ENCODE measurements at places on chromosomes 12 and 14.

DNA sequence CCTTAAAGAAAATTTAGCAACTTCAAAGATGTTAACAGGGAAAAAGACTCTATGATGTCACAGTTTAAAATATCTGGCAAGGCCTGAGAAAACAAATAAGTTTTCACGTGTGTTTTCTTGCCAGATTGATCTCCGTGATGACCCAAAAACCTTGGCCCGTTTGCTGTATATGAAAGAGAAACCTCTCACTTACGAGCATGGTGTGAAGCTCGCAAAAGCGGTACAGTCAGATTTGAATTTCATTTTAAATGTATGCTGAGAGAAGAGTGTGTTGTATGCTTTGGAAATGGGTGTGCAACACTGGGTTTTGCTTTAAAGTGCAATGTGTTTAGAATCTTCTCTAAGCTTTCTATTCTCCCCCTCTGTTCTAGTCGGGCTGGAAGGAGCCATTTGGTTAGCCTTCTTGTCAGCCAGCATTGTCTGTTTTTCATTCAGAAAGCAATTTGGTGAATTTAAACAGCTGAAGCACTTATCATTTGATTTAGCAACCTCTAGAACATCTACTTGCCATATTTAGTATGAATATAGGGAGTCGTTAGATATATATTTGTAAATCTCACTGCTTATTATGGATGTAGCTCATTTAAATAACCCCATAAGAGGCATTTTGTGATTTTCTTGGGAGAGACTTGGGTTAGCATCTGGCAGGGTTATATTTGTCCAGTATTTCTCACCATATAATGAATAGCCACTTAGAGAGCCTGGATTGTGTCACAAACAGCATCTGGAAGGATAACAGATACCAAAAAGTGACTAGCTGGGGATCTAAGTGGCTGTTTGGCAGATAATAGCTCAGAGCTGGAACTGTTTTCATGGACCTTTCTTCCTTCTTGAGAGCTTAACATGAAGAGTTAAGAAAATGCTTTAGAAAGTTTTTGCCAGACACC is 35.5 kb downstream of the GPHB5 start:
- no peak for DNase-seq

GRCh38 chr14:32940711-32941667 is 2.3 kb downstream of the NPAS3 start:
- DNase-seq: no peak

- peak; percentile 71 for DNase-seq
These were observed 77.1 kb upstream of the ACTN1 start for GRCh38 chr14:69055999-69056788.

- DNase-seq: no peak
These were observed 1340.9 kb upstream of the TMEM132C start for GRCh38 chr12:126926023-126926594.

DNA sequence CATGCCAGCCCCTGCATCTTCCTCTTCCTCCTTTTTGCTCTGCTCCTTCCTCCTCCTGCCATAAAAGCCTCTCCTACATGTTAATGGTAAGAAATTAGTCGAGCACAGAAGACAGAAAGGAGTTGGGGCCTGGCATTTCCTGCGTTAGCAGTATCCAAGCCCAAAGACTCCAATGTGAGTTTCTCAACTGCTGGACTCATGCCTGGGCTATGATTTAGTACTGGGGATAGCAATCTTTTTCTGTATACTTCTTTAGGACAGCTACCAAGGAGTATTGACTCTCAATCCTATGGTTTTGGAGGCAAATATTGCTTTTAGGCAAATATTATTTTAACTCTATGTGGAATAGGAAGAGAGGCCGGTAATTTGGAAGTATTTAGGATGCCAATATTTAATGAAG is 18.0 kb upstream of the SLC38A4 start:
- DNase-seq: no peak

- no peak for DNase-seq
These were observed 14.4 kb downstream of the EPS8 start for GRCh38 chr12:15774819-15775218.

- DNase-seq: no peak
These were observed 12.2 kb downstream of the CLMN start for GRCh38 chr14:95307402-95308041.

GRCh38 chr12:124231980-124232653 is 62.8 kb upstream of the RFLNA start:
- DNase-seq: peak; percentile 91

DNA sequence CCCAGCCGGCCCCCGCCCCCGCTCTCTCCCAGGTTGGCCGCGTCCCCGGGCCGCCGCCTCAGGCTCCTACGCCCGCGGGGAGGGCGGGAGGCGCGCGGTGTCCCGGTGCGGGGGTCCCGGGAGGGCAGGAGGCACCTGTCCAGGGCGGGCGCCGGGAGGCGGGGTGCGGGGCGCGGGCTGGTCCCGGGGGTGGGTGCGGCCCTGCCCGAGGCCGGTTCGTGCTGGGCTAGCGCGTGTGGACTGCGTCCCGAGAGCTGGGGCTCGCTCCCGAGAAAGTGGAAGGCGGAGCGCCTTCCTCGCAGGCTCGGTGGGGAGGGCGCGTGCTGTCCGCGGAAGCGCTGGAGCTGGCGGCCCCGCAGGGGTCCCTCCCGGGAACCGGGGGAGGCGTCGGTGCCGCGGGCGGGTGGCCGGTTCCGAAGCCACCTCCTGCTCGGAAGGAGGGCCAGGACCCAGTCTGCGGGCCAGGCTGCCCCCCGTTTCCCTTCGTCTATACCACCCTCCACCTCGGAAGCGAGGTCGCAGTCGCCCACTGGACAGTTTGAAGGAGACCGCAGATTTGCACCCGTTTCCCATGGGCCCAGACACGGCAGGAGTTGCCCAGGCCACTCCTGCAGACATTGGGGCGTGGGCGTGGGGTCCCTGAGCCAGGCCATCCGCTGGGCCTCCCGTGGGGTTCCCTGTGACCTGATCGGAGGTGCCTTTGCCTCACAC is 636 bp downstream of the ZFYVE21 start:
- DNase-seq: peak; percentile 74

DNA sequence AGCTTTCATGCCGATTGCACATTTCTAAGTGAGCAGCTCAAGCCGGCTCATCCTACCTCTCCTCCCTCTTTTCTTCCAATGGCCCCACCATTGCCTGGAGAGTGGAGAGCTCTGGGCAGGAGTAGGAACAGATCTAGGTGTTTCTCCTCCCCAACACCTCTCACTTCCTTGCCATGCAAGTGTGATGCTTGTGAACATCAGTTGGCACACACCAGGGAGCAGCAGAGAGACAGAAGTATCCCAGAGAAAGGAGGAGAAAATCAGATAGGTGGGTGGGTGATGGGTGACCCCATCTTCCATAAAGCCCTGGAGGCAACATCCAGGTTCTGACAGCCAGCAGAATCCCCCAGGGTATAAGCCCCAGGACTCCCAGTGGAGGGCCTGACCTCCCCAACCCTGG is 27.8 kb downstream of the NPC2 start:
- DNase-seq: no peak

DNA sequence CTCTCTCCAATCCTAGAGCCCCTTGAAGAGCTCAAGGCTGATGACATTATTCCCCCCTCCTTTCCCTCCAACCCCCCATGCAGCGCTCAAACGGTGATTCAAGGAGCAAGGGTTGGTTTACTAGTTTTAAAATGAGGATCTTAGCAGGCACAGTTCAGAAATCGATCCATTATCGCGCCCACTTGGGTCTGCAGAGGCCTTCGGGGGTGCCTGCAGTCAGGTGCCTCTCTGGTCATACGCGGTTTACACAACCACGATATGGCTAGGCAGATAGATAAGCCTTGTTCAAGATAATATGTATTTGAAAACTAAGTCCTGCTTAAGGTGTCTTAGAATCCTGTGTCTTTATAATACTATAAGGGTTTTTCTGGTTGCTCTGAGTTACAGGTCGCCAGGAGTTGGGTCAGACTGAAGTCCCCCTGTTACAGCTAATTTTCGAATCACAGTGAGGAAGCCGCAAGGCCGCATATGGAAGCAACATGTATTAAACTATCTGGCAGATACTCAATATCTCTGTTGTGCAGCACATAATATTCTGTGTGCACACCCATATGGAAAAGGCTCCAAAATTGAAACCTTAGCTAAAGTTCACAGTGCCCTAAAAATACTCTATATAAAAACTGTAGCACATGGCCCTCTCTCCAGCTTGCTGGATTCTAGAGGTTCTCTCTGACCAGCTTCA is 10.0 kb downstream of the BHLHE41 start:
- no peak for DNase-seq

GRCh38 chr14:28765831-28766468 is 637 bp upstream of the FOXG1 start:
- no peak for DNase-seq
